IPS-NIHi11 (cell line): ENCODE measurements at places on chromosomes 16 and 17.

- no peak for DNase-seq
These were observed 245.7 kb downstream of the ENGASE start for GRCh38 chr17:79320331-79320730.

GRCh38 chr16:6728381-6728780, 604.3 kb upstream of the RBFOX1 start:
- no peak for DNase-seq

- no peak for DNase-seq
These were observed 10.1 kb downstream of the MRM3 start for GRCh38 chr17:792277-792676.

DNA sequence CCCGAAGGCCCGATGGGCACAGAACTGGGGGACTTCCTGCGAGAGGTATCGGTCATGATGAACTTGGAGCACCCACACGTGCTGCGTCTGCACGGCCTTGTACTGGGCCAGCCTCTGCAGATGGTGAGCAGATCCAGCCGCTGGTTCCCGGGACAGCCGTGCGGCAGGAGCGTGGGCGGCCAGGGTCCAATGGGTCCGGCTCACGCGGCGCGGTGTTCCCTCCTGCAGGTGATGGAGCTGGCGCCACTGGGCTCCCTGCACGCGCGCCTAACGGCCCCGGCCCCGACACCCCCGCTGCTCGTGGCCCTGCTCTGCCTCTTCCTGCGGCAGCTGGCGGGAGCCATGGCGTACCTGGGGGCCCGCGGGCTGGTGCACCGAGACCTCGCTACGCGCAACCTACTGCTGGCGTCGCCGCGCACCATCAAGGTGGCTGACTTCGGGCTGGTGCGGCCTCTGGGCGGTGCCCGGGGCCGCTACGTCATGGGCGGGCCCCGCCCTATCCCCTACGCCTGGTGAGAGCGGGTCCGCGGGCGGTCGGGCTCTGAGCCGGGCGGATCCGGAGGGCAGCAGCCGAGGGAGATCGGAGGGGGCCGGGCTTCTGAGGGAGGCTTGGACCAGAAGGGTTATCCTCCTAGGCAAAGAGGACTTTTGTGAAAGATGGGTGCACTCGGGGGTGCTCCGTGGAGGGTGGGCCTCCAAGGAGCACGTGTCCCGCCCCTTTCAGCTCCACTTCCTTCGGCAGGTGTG, 3.0 kb downstream of the TNK1 start:
- DNase-seq: peak; percentile 97

DNA sequence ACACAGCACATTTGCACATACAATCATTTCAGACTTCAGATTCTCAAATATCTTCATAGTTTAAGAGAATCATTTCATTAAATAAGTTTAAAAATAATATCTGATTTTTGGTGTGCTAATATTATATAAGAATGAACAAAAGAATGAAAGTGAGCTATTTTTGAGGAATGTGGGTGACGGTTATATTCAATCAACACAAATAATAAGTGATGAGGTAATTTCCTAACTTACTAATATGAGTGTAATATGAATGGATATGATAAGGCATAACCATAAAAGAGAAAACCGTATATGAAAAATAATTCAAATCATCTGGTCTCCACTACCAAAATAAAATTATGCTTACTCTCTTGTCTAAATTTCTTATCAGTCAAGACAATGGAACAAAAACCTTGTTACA, 68.4 kb upstream of the NACA2 start:
- no peak for DNase-seq

DNA sequence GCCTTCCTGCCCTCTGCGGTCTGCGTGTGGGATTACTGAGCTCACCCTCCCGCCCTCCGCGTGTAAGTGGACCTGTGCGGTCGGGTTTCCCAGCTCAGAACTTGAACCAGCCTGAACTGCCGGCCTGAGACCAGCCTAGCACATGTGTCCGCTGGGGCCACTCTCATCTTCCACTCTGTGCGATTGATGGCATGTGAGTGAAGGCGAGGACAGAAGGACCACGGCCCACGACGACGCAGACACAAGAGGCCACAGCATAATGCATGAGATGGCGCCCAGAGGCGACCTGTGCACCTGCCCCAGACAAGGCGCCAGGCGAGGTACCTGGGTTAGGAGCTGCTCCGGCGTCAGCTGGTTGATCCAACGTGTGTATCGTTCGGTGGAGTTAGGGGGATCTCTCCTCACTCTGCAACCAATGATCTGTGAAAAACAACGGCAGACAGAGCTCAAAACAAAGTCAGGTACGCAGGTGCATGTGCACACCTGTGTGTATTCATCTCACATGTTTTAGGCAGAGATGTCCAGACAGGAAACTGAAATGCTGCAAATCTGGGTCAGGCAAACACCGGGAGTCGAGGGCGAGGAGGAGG, 74.5 kb upstream of the METRNL start:
- no peak for DNase-seq

DNA sequence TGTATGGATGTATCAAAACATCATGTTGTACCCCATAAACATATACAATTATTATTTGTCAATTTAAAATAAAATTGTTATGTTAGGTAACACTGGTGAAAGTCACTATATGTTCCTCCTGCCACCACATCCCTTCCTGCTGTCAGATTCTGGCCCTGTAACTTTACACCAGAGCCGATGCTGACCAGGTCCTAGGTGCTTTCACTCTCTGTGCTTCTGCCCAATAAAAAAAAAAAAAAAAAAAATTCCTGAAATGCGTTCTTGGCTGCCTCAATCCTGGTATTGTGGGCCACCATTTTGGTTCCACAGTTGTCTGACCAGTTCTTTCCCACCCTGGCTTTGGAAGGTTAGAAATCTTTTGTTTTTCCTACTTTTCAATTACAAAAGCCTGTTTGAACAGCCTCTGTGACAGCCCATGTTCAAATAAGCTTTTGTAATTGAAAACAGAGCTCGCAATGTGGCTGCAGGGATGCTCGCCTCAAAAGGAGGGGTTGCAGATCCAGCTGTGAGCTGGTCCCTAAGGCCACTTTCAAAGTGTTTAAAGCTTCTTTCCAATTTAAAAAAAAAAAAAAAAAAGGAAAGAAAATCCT, 831.0 kb upstream of the EEF2KMT start:
- peak; percentile 56 for DNase-seq

DNA sequence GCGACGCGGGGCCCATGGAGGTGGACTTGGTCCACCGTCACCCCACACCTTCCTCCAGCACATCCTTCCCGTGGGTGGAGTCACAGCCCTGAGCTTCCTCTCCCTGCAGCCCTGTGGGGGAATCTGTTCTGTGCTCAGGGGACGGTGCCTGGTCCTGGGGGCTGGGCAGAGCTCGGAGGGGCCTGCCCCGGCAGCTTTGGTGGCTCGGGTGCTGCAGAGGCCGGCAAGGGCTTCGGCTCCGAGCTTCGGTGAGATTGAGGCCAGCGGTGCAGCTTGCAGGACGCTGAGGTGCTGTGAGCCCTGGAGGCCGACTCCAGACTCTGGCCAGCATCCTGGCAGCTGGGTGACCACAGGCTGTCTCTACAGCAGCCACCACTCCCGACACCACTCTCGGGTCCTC, 36.4 kb downstream of the METRNL start:
- no peak for DNase-seq

GRCh38 chr16:83686726-83687125, 121.1 kb upstream of the HSBP1 start:
- no peak for DNase-seq

DNA sequence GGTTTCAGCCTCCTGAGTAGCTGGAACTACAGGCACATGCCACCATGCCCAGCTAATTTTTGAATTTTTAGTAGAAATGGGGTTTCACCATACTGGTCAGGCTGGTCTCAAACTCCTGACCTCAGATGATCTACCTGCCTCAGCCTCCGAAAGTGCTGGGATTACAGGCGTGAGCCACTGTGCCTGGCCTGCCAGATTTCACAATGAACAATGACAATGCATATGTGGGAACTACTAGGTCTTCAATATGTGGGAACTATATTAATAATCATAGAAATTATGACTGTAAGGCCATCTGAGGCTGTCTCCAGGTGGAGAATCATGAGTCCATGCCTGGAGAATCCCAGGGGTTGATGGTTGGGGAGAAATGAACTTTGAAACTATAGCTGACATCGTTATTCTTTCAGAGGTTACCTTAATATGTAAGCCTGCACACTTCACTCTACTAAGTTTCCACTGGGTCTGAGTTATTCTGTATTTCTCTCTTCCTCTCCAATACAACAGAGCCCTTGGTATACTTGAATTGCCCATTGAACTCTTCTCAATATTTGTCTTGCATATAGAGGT, 7.2 kb upstream of the DRC7 start:
- DNase-seq: no peak

- peak; percentile 64 for DNase-seq
These were observed 681 bp downstream of the XPO6 start for GRCh38 chr16:28210979-28211588.

- DNase-seq: no peak
These were observed 19.5 kb upstream of the DHX40 start for GRCh38 chr17:59545942-59546341.

- DNase-seq: no peak
These were observed 298.8 kb downstream of the ZFHX3 start for GRCh38 chr16:72749091-72749490.

DNA sequence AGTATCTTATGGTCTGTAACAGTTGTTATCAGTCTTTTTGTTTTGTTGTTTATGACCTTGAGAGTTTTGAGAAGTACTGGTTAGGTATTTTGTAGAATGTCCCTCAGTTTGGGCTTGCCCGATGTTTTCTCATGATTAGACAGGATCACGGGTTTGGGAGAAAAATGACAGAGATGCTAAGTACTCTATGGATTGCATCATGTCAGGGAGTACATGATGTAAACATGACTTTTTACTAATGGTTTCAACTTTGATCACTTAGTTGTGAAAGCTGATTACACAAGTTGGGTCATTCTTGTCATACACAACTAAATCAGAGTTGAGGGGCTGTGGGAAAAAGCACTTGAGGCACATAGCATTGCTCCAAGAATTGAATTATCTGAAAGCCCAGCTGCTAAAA, 94.7 kb upstream of the SIAH1 start:
- DNase-seq: no peak

DNA sequence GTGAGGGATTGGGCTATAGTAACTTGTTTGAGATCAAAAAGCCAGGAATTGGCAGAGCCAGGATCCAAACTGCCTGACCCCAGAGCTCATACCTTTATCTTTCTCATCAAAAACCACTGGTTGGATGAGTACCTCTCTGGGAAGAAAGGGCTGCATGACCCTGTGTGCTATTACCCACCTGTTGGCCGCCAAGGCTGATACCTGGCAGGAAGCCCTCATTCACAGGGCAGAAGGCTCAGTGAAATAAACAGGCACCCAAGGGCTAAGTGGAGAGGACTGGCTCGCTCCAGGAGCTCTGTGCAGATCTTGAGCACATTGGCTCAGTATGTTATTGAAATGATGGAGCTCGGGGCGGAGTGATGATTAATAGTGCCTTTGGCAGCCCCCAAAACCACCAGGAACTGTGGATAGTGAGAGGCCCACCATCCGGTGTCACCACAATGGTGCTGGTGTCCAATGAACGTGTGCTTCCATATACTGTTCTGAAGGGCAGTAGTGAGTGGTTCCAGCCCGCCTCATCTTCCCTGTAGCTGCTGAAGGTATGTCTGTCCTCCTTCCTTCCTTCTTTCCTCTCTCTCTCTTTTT, 197.6 kb downstream of the MSI2 start:
- DNase-seq: no peak

DNA sequence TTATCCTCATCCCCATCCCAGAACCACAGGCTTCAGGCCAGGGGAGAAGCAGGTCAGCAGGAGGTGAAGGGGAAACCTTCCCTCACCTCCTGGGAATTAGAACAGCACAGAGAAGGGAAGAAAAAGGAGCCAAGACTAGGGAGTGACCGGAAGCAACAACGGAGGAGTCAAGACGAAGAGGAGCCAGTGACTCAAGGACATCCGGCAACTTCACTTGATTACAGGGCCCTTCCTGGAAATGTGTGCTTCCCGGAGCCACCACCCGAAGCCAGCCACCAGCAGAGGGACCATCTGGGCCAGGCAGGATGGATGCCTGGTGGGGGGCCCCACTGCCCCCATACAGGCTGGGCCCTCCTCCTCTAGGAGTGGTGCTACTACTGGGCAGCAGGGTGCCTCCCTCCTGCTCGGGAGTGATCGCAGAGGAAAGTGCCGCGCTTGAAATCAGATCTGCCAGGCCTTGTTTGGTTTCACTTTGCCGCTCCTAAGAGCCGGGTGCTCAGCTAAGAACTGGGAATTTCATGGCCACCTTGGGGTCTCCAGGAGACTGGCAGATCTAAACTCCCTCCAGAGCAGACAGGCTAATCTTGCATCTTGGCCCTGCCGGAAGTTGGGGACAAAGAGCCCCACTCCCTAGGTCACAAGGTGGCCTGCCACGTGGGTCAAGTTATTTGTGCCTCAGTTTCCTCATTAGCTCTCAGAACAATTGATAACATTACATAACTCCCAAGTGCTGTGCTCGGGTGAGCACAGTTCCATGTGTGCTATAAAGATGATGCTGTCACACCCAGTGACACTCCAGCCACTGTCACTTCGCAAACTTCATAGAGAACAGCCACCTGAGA, 6.6 kb downstream of the CDC42EP4 start:
- DNase-seq: no peak

- no peak for DNase-seq
These were observed 21.8 kb downstream of the CACNA1H start for GRCh38 chr16:1174477-1175357.

- DNase-seq: no peak
These were observed 27.4 kb downstream of the BCO1 start for GRCh38 chr16:81265658-81266451.

GRCh38 chr16:19031738-19032137, 35.7 kb upstream of the COQ7 start:
- DNase-seq: no peak

DNA sequence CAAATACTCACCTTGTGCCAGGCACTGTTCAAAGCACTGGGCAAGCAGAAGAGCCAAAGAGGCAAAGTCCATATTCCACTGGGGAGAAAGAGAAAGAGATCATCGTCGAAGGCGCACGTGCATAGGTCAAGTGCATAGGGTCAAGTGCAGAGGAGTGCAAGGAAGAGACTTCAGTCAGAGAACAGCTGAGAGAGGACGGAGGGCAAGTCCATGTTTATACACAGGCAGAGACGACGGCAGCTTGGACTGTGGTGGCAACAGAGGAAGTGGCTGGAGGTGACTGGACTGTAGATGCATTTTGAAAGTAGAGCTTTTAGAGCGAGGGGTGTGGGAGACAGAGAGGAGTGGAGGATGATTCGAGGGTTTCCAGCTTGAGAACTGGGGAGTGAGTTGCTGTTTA, 74.7 kb upstream of the SDK2 start:
- DNase-seq: no peak

GRCh38 chr17:3851461-3852100, 5.5 kb upstream of the NCBP3 start:
- DNase-seq: no peak
